Fibroblast of skin of left quadriceps (primary cell): ENCODE measurements at places on chromosomes 7 and 10.
A peak's percentile ranks its signal among the peaks of the same experiment; 100 is the strongest.

DNA sequence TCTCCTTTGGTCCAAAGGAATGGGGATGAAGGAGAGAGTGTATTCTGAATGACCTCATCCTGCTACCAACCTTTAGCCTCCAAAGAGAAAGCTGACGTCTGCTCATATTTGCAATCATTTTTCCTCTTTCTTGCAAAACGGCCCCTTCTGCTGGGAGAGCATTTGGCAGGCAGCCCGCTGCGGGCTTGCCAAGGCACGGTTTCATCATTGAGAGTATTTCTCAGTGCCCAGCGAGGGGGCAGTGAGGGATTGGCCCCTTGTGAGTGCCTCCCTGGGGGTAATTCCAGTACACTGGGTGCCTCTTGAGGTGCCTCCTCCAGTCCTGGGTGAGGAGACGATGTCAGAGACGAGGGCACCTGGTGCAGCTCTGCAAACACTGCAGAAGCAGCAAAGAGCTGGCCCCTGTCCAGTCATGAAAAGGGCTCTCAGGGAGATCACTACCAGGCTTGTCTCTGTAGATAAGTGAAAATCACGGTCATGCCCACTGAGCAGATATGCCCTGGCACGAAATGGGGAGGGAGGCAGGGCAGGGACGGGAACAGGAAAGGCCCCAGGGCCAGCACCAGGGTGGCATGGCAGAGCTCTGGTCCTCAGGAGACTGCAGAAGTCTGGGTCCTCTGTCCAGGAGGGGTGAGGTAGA is 48.7 kb upstream of the SHH start:
- DNase-seq: no peak

- no peak for DNase-seq
Observed at GRCh38 chr10:118812393-118812740, 57.6 kb upstream of the CACUL1 start.

DNA sequence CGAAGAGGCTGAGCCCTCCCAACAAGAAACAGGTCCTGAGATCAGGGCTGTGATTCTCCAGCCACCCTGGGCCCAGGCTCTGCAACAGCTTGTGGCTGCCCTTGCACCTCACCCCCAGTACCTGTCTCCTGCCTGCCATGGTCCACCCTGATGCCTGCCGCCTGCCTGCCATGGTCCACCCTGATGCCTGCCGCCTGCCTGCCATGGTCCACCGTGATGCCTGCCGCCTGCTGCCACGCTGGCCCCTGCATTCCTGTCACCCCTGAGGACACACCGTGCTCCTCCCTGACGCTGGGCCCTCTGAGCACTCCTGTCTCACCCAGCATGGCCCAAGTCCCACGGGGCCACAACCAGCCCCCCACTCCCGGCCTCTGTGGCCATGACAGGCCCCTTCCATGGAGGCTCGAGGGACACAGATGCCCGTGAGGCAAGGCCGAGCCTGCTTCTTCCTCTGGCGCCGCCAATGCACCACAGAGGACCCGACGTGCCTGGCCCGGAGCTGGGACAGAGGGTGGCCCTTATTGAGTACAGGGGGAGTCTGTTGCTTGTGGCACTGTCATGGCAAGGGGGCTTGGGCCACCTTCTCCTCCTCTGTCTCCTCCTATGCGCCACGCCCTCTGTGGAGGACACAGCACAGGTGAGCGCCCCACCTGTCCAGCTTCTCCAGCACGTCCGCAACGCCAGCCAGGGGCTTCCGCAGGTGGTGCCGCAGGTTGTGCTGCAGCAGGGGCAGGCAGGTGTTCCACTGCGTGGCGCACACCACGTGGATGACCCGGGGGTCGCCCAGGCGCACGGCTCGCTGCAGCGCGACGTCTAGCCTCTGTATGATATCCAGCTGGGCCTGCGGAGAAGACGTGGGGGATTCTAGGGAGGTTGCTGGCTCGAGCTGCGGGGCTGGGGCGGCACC is 18.1 kb downstream of the CFAP46 start:
- no peak for DNase-seq

- no peak for DNase-seq
Observed at GRCh38 chr7:3927446-3928110, 626.5 kb downstream of the SDK1 start.

- DNase-seq: no peak
Observed at GRCh38 chr7:39099146-39099545, 121.4 kb downstream of the POU6F2 start.

DNA sequence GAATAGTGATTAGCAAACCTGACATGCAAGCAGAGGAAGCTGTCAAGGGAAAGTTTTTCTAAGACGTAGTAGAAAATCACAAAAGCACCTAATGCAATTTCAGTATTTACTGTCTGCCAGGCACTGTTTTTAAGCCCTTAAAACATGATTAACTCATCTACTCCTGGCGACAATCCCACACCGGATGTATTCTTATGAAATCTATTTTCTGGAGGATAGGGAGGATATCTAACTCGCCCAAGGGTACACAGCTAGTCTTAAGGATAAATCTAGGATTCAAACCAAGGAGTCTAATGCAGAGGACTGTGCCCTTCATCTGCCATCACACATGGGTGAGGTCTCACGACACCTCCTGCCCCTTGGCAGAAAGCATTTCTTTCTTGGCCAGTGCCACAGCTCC is 47.8 kb upstream of the FIGNL1 start:
- DNase-seq: no peak

DNA sequence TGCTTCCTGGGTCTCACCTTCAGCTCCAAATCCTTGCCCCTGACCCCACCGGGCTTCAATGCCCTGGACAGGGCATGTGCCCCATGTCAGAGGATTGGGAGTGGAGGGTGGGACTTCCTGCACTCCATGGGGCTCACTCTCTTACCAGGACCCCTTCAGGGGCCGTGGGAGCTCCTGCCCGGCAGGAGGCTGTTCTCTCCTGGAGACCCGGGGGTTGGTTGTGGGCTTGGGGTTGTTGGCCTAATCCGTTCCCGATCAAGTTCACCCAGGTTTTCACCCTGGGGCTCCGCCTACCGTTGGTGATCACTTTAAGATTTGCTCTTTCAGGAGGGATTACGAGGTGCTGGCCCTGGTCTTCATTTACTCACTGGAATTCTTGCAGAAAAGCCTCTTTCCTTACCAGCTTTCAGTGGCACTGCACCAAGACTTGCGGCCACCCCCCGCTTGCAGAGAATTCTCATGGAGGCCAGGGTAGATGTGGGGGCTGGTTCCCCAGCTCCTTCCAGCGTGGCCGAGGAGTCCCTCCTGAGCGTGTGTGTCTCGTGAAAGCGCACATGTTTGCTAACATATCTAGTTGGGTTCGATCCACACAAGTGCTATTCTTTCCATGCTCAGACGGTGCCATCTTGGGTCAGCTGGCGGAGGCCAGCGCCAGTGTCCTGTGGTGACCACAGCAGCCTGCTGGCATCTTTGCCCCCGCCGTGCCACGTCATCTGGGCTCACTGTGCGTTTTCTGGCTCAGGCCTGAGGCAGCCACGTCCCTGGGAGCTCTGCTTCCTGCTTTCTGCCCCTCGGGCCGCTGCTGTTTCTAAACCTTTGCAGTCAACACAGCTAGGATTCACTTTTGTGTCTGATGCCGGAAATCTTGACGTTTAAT is 15.6 kb downstream of the PWWP2B start:
- no peak for DNase-seq

DNA sequence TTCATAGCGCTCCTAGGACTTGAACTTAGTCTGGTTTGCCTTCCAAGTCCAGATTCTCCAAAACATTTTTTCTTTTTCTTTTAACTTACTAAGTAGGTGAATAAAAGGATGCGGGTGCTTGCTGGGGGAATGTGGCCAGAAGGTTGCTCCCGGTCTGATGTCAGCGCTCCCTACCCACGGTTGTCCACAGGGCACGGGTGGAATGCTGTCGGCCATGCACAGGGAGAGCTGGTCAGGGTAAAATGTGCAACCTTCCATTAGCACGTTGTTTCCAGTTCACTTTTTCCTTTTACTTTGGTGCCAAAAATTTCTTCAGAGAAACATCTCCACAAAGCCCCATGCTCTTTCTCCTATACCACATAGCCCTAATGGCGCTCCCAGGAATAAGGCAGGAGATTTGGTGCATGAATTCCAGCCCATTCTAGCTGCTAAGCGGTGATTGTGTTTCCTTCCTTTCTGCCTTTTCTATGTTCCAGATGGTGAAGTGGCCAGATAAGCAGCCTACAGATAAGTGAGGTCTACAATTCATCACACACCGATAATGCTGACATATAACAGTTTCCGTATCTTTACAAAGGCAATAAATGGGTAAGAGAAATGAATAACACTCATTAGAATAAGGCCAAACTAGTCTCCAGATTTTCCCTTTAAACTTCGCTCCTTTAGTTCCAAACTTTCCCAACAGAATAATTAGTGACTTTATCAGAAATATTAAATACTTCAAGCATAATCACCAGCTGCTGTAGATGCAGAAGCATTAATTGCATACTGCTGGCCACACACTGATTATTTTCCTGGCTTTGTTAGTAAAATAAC is 138.3 kb upstream of the FGFR2 start:
- DNase-seq: no peak

- no peak for DNase-seq
Observed at GRCh38 chr10:639751-640672, 49.5 kb downstream of the DIP2C start.

GRCh38 chr7:39709768-39710311 is 86.5 kb downstream of the RALA start:
- DNase-seq: peak; percentile 77

DNA sequence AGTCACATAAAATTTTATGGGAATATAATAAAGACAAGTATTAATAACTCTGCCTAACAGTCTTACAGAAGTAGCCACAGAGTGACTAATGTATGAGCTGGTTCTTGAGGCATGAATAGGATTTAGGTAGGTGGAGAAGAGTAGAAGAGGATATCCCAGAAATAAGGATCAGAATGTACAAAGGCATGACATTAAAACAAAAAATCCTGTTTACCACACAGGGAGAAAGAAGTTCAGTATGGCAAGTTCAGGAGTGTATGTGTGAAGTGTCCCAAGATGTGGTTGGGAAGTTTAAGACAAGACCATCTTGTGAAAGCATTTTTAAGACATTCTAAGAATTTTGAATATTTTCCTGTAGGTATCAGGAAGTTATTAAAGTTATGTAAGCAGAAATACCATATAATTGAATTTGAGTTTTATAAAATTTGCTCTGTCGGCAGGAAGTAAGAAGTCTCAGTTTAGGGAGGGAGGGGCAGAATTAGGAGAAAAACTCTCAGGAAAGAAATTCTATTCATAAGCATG is 64.7 kb upstream of the CAV2 start:
- peak; percentile 85 for DNase-seq

- DNase-seq: no peak
Observed at GRCh38 chr10:60604342-60604741, 173.9 kb upstream of the CDK1 start.

DNA sequence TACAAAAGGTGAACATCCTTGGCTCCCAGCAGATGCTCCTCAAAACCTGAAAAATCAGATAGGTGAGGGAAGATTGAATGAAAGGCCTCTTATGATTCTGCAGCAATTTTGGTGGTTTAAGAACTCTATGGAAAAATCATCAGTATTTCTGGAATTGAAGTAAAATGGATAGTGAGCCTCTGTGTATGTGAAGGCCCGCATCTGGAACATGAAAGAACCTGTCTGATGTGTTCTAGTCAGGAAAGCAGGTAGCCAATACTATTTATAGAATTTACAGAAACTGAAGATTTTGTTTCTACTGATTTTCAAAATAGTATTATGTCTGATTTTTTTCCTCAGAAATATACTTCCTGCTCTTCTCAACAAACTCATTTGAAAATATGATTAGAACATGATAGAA is 37.3 kb downstream of the EGFR start:
- DNase-seq: no peak

GRCh38 chr7:98420966-98421612 is 20.2 kb upstream of the BAIAP2L1 start:
- no peak for DNase-seq

DNA sequence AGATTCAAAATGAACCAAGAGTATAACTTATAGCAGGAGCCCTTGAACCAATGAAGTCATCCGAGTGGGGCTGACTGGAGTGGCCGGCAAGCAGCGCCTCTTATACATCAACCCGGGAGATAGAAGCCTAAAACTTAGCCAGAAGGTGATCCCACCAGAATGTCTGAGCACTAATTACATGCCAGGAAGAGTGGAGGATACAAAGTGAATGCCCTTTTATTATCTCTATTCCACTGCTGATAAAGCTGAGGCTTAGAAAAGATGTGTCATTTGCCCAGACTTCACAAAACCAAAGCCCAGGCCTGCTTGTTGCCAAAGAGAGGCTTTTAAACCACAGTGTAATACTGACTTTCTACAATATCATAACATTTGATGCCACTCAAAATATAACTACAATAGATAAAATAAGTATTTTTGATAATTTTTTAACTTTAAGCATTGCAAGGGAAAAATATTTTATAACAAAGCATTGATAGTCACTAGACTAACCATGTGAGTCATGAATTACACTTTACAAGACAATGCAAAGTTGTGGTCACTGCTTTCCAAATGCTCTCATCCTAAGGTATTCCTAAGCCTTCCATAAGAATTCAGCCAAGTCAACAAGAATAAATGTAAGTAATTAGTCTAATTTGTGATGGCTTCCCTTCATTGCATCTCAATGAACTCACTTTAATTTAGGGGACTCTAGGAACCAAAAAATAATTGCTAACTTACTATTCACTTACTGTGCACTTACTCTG is 58.6 kb upstream of the ARID5B start:
- DNase-seq: peak; percentile 52

DNA sequence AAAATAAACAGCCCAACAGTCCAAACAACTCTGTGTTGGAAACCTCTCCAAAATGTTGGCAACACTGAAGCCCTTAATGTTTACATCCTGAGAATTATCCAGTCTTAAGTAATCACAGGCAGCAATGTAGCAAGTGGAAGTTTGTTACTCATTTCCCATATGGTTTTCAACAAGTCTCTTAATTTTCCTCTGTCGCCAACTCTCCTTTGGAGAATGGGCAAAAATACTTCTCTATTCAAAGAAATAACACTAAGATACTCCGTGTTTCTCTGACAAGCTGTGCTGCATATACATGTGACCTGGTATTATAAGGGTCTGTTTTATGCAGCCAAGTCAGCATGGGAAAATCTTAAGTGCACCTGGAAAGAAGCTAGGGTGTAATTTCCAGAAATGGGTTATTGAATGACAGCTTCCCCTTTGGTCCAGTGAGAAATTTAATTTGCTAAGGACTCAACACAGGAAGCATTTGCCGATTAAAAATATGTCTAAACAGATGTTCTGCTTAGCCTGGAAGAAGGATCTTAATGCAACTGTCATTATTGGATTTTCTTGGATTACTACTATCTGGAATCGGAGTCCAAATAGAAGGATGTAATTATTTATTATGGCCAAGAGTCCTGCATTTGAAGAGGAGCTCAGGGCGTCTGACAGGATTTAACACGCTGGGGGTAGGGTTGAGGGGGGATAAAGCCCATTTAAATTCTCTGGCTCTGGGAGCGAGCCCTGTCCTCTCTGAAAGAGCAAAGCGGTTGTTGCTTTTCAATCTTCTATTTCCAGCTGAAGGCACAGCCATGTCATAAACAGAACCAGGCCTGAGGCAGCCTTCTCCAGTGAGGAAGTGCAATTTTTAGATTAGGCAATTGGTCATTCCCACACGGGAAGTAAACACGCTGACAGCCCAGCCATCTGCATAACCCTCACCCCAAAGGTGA is 73.1 kb downstream of the TLL2 start:
- DNase-seq: no peak
